Common myeloid progenitor, CD34-positive (primary cell): ENCODE measurements at places on chromosomes 3 and 15.

DNA sequence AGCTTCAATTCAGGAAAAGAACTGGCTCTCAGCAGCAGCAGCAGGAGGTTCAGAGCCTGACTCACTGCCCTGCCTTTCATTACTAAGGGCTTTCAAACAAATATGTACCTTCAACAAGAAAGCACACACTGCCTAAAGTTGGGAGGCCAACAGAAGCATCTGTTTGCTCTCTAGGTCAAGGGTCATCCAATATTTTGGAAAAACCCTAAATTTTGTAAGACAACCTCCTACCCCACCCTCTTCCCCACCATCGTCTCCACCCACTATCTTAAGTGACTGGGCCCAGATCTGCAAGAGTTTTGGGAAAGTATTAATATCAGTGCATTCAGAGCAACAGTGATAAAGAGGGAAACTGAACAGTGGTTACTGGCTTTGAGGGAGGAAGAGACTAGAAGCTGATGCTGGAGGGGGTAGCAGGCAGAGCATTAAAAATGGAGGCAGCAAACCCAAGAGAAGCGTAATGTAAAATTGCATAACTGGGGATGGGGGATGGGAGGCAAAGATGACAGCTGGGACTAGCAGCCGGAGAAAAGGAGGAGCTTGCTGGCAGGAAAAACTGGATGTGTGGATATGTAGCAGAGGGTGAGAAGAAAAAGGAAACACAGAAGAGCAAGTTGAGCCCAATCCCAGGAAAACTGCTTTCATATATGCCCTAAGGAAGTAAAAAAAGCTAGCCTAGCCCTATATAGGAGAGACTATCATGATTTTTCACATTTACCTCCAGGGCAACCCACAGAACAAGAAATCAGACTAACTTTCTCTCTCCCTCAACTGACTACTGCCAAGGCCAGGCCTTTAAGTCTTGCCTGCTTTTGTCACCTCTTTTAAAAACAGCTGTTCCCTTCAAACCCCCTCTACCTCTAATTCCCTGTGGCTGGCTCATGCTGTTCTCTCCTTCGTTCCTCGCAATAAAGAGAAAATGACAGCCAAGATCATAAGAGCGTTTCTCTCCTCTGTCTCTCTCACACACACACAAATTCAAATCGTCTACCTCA, 31.4 kb downstream of the NPTN start:
- DNase-seq: no peak

DNA sequence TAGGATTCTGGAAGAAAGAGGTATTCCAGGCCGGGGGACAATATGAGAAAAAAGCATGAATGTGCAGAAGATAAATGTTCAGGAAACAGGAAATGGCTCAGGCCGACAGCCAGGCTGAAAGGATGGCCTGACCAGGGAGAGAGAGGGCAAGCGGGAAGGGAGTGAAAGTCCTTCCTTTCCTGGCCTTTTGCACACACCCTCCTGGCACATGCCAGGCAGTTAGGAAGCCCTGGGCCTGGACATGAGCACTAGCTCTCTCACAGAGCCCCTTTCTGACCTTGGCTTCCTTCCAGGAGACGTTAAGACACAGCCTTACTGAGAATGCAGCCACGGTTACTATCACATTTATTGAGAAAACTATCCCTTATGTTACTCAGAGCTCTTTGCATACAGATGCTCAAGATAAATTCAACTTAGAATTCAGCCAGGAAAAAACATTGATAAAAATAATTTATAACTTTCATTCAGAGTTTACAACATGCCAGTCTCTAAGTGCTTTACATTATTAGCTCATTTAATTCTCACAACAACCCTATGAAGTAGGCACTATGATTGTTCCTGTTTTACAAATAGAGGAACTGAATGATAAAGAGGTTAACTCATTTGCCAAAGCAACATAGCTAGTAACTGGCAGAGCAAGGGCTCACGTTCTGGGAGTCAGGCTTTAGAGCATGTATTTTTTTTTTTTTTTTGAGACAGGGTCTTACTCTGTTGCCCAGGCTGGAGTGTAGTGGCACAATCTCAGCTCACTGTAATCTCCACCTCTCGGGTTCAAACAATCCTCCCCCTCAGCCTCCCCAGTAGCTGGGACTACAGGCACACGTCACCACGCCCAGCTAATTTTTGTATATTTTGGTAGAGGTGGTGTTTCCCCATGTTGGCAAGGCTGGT, 39.4 kb upstream of the SMAD3 start:
- DNase-seq: peak; percentile 64

GRCh38 chr3:186277268-186277909, 84.6 kb downstream of the DGKG start:
- DNase-seq: no peak

- DNase-seq: no peak
These were observed 157.5 kb upstream of the SLC24A5 start for GRCh38 chr15:47963265-47963664.

DNA sequence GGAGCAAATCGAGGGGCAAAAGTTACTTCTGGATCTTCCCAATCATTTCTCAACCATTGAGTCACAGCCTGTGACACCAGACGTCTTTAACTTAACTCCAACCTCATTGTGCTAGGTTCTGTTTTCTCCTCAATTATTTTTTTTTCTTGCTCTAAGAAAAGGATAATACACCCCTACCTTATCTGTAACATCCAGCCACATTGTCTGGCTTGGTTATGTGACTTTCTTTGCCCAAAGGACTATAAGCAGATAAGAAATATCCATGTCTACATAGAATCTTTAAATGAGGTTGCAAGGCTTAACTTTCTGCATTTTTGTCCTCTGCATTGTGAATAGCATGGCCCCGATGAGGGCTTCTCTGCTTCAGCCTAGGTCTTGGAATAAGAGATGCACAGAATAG, 782.4 kb upstream of the CFAP20DC start:
- DNase-seq: no peak

GRCh38 chr3:156416846-156417558, 137.9 kb downstream of the SSR3 start:
- no peak for DNase-seq

DNA sequence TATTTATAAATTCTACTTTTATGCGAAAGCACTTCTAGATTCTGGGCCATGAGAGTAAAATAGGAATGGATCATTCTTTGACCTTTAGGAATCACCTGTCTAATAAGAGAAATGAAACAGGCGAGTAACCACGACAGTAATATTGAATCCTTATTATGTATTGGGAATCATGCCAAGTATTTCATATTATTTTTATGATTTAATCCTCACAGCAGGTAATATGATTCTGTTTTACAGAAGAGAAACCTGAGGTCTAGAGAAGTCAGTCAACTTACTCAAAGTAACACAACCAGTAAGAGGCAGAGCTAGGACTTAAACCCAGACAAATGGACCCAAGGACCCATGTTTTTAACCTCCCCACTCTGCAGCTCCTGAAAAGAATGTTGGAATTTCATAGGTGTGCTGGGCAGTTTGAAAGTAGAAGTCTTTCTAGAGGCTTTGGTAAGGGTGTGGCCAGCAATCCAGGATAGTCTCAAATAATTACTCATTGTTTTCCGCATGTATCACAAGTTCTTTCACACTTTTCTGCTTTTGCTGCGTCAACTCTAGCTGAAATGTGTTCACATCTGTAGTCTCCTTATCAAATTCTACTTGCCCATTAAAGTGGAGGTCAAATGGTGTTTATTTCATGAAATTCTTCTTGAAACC, 181.7 kb downstream of the TPRG1 start:
- DNase-seq: no peak

GRCh38 chr3:159824333-159824732, 164.3 kb upstream of the IL12A start:
- no peak for DNase-seq

GRCh38 chr15:63990454-63990853, 55.8 kb downstream of the DAPK2 start:
- DNase-seq: no peak

DNA sequence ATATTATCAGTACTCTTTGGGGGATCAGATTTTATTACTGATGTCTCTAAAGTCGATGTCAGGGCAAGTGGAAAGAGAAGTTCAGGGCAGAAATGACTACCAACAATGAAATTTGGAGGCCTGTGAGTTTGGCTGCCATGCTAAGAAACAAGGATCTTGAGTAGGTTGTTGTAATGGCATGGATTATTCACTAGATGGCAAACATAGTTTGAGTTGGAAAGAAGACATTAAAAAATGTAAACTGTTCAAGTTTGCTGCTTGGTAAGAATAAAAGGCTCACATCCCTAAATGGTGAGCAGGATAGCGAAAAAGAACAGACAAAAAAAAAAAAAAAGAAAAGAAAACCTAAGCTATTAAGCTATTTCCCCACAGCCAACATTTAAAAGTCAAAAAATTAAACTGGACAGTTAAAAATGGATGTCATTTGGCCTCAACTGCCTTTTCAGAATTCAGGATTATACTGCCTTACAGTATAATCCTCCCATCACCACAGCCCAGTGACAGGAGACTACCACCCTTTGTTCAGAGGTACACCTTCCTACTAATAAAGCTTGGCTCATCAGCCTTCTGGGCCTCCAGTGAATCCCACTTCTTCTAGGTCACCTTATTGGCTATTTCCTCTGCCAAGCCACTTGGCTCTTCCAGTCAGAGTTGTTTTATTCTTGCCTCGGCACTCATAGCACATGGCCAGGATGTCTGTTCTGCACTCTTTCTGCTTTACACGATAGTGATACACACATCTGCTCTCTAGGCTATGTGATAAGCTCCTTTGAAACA, 163.7 kb downstream of the PLD1 start:
- DNase-seq: peak; percentile 48

GRCh38 chr15:88141269-88141889, 115.2 kb downstream of the NTRK3 start:
- no peak for DNase-seq

GRCh38 chr3:187746442-187747281, 1.4 kb upstream of the BCL6 start:
- no peak for DNase-seq

DNA sequence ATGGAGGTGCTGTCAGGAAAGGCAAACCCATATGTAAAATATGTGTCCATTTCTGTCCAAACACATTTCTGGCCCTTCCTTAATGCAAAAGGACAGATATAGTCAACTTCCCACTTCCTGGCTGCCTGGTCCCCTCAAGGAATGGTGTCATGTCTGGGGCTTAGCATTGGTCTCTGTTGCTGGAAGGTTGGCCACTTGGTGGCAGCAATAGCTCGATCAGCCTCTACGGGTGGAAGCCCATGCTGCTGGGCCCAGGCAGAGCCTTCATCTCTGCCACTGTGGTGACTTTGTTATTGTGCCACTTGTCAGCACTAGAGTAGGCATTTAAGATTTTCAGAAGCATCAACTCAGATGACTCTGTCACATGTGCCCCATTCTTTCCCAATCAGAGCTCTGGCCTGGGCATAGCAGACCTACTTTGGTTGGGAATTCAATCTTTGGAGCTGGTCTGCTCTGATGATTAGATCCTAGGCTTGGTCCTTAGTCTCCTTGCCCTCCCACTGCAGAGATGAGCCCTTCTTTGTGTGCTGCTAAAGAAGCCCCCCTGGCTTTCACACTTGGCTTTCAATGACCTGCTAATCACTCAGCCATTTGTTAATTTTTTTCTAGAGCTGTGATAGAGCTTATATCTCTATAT, 51.0 kb upstream of the SPSB4 start:
- peak; percentile 49 for DNase-seq

GRCh38 chr3:149042789-149043386, 43.4 kb downstream of the HLTF start:
- peak; percentile 27 for DNase-seq

DNA sequence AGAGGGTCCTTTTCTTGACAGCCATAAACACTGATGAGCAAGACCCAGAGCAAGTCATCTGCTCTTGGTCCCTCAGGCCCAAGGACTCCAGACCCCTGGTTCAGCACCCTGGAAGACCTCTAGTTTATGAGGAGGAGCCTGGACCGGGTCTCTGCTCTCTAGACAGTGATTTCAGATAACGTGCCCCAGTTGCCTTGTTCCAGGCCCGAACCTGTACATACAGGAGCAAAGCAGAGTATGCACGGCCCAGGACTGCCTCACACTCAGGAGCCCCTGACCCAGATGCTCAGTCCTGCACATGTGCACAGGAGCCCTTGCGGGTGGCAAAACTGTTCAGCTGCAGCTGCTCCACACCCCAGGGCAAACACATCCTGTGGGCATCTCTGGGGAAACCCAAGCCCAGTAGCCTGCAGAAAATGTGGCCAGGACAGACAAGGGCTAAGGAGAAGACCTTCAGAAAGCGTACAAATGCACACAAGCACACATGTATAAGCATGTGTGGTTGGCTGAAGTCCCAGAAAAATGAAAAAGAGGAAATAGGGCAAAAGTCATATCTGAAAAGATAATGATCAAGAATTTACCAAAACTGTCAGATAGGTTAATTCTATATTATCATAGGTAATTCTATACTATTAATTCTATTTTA, 59.9 kb upstream of the CORO2B start:
- peak; percentile 84 for DNase-seq

DNA sequence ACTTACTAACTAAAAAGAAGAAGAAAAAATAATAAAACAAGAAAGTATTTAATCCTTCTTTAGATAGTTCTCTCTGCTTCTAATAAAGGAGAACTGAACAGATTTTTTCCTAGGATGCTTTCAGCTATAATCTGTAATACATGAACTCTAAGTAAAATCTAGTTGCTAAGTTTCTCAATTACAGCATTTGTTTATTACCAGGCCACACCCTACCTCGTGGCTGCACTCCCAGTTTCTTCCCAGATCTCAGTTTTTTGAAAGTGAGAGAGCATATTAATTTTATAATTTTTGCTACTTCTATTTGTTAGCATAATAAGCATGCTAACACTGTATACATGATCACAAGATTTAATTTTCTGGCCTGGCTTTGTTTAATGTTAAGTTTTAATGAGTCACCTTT, 258.3 kb downstream of the IL5RA start:
- DNase-seq: peak; percentile 2

DNA sequence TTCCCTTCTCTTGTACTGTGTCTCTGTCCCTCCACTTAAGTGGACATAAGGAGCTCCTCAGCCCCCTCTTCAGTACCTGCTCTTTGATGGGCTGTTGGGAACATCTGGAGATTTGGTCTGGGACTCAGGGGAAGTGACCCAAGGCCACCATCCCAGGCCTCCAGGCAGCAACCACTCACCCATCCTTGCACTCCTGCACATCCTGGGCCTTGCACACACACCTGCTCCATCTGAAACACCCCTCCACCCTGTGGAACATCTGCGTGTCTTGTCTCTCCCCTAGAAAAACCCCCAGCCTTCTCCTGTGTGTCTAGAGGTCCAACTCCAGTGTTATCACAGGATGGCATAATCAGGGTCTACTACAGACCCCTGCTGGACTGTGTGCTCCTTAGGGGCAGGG, 74.3 kb downstream of the ABTB1 start:
- no peak for DNase-seq

DNA sequence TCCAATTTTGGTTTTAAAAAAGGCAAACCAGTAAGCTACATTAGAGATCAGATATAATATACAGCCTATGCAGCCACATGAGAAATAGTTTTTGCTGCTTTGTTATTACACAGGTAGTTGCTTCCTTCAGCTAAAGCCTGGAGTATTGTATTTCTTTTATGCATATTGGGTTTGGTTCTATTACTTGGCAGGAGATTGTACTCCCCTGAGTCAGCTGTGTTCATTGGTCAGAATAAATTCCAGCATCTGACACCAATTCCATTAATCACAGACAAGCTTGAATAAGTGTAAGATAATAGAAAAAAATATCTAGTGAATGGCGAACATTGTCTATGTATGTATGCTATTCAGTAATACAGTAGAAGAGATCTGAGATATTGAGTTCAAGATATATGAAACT, 26.1 kb upstream of the ZCWPW2 start:
- DNase-seq: no peak
